ENCODE measurements at places on chromosomes 7 and 10.

GRCh38 chr10:58734664-58735063, 222.0 kb downstream of the BICC1 start:
- DNase-seq, result no peak

- DNase-seq, result no peak
These were observed 365.7 kb downstream of the DNAJB6 start for GRCh38 chr7:157702311-157703023.

- peak; percentile 44 for DNase-seq
These were observed 67.8 kb upstream of the PDCD4 start for GRCh38 chr10:110803830-110804338.

DNA sequence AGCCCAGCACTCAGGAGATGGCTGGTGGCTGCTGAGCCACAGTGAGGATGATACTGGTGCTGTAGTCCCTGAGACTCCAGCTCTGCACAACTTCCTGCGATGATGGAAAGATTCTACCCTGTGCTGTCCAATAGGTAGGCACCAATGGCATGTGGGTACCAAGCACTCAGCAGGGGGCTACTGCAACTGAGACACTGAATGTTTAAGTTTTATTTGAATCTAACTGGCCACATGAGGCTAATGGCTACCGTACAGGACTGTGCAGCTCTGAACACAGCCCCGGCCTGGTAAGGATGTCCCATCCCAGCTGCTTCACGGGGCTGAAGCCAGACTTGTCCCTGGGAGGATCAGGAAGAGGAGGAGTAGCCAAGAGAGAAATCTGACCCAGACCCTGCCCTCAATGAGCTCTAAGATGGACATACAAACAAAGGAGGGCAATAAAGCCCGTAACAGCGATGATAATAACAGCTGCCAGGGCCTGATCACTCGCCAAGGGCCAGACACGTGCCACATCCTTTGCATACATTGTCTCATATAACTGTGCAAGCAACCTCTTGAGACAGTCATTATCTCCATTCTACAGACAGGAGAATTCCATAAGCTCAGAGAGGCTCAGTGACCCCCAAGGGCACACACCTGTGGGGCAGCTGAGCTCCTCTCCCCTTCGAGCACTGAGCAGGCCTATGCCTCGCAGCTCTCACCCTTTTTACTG, 3.8 kb downstream of the GPRIN2 start:
- DNase-seq, result no peak

DNA sequence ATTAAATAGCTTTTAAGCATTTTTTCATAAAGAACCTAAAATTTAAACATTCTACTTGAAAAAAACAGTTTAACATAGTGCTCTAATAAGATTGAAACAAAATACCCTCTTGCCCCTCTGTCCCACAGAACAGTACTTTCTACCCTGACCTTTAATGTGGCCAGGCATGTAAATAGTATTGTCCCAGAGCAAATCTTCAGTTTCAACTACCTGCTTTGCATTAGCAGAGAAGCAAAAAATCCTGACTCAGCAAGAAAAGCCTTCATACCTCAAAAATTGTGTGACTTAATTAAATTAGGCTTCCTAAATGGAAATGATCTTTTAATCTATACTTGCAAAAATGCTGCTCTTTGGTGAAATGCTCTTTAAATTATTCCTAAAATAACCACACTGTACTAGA, 237.4 kb upstream of the AOAH start:
- DNase-seq, result no peak

DNA sequence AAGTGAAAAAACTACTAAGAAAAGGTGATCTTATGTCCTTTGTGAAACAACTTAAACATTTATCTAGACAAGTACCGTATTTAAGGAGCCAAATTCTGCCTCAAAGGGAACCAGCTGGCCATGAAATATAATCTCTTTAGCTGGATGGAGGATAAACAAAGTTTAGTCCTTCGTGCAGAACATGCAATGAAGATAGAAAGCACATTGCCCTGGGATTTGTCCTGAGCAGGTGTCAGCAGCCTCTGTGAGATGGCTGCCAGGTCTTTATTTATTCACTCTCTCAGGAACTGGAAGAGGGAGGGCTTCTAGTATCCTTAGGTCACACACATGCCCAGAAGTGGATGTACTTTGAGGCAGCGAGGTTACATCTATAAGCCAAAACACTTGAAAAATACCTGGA, 57.4 kb upstream of the CASD1 start:
- DNase-seq, result no peak

All from activated naive CD8-positive, alpha-beta T cell treated with anti-CD3 and anti-CD28 coated beads for 36 hours (primary cell).